ENCODE measurements at places on chromosomes 3 and 15. TPM values are rescaled to one million over a fixed set of nuclear protein-coding genes. Genes with fewer than 3 reads are reported as not detected.

LRRIQ4 gene
- polyA plus RNA-seq = not detected

IGSF10 gene
- 0.16 TPM for polyA plus RNA-seq

KY gene
- polyA plus RNA-seq = not detected

PPIP5K1 gene
- 12.3 TPM for polyA plus RNA-seq

CHRNA5 gene
- 3.7 TPM for polyA plus RNA-seq

CLDN16 gene
- polyA plus RNA-seq = 0.13 TPM

SEMA5B gene
- 0.04 TPM for polyA plus RNA-seq

THRB gene
- polyA plus RNA-seq = 4.3 TPM

ZNF106 gene
- 12.5 TPM for polyA plus RNA-seq

CLDN18 gene
- polyA plus RNA-seq = not detected

CCR9 gene
- not detected for polyA plus RNA-seq

Data from HepG2 (cell line).